Activated naive CD4-positive, alpha-beta T cell (primary cell): ENCODE measurements at places on chromosomes 2 and 18.

- no peak for DNase-seq
Measured at GRCh38 chr2:204336153-204336744, 209.0 kb upstream of the PARD3B start.

DNA sequence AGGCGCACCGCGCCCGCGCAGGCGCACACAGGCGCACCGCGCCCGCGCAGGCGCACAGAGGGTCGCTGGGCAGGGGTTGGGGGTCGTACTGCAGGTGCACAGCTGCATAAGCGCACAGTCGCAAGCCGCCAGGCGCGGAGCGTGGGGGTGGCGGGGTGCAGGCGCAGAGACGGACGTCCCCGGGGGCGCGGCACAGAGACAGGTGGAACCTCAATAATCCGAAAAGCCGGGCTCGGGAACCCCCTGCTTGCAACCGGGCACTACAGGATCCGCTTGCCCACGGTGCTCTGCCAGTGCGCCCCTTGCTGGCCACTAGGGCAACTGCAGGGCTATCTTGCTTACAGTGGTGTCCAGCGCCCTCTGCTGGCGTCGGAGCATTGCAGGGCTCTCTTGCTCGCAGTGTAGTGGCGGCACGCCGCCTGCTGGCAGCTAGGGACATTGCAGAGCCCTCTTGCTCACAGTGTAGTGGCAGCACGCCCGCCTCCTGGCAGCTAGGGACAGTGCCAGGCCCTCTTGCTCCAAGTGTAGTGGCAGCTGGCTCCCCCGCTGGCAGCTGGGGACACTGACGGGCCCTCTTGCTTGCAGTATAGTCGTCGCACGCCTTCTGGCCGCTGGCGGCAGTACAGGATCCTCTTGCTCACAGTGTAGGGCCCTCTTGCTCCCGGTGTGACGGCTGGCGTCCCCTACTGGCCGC lies 34.9 kb downstream of the FAM110C start:
- DNase-seq, result peak; percentile 17

GRCh38 chr2:18662689-18663088 lies 73.3 kb upstream of the NT5C1B start:
- DNase-seq, result no peak

DNA sequence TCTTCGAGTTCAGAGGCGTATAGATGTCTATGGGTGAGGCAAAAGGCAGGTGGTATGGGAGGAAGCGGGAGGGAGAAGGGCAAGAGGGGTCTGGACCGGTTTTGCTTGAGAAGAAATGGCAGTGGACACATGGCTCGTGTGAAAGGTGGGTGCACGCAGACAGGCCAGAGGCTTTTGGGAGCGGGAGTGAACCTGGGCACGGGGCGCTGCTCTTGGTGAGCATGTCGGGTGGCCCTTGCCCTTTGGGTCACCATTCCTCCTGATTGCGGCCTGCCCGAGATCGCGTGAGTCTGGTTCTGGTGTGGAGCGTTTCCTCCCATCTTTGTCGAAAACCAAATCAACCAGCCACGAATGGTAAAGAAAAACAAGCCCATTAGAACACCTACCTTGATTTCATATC lies 12.6 kb downstream of the LDLRAD4 start:
- no peak for DNase-seq
